Right renal cortex interstitium (tissue), 3 donors: ENCODE measurements at places on chromosomes 16 and 17. TPM values are rescaled to one million over a fixed set of nuclear protein-coding genes. Genes with fewer than 3 reads are reported as not detected.

PRSS27 gene
- polyA plus RNA-seq: 1.2 TPM

CHST4 gene
- polyA plus RNA-seq: 0.32 TPM

SKAP1 gene
- polyA plus RNA-seq: 13.0 TPM

TBC1D3C gene
- 0.24 TPM for polyA plus RNA-seq

APOBR gene
- polyA plus RNA-seq: 0.57 TPM

MARVELD3 gene
- 13.9 TPM for polyA plus RNA-seq

LIMD2 gene
- polyA plus RNA-seq: 22.3 TPM

MEOX1 gene
- polyA plus RNA-seq: 11.2 TPM

MMP25 gene
- polyA plus RNA-seq: 0.82 TPM

EVI2B gene
- 3.4 TPM for polyA plus RNA-seq

SLC5A10 gene
- 0.42 TPM for polyA plus RNA-seq
